ENCODE measurements at places on chromosomes 6 and 20.

GRCh38 chr20:57037689-57038088, 228.8 kb downstream of the BMP7 start:
- DNase-seq: no peak

- DNase-seq: no peak
Observed at GRCh38 chr20:4014031-4014474, 1.3 kb downstream of the RNF24 start.

DNA sequence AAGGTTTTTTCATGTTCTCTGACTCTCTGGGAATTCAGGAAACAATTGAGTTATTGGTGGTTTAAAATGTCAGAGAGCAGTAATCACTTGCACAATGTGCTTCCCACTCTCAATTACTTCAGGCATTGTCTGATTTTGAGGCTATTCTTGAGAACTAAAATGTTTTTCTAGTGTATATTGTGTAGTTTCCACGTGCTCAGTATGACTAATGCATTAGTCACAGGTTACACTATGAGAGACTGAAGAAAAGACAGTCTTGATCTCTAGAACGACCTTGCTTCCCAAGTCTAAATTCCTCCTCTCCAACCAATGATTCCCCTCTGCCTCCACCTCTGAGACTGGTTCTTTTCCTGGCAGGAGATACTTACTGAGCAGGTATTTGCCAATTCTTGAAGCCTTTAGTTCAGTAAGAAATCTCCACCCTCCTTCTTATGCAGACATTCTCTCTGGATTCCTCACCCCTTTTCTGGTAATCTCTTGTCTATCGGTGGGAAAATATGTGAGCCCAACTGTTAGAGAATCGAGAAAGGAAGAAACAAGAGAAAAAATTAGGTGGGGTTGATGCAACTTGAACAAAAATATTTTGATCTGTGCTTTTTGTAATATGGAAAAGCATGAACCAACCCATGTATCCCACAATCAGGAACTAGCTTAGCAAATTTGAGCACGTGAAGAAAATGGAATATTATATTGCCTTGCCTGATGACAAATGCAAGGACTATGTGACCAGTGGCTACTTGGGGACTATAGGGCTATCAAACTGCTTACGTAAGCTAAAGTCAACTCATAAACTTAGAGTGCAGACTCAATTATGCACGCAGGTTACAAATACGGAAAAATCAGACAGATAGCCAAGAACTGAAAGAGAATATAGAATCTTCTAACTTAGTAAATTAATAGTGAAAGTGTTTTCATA, 61.1 kb upstream of the SLC22A16 start:
- no peak for DNase-seq

DNA sequence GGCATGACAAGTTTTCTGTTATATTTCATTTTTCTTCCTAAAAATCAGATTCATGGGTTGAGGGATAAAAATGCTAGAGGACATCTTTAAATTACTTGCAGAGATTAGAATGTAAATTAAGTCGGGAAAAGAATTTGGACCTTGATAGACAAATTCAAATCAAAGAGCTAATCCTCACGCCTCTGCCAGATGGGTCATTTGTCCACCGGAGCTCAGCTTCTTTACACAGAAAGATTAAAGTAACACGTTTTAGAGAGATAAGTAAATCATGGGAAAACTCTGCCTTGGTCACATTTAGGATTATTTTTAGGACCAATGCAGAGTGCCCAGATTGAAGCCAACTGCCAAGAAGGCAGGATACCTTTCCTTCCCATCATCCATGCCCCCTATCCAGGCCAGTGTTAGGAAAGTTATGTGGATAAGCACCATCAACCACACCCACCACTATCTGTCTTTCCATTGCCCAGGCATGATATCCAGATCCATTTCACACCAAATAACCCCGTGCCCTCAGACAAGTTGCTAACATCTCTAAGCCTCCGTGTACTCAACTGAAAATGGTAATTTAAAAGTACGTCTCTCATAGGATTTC, 397.4 kb upstream of the PLCB4 start:
- DNase-seq: no peak
